Epithelial cell of proximal tubule (primary cell): ENCODE measurements at places on chromosomes 11 and 22.

DNA sequence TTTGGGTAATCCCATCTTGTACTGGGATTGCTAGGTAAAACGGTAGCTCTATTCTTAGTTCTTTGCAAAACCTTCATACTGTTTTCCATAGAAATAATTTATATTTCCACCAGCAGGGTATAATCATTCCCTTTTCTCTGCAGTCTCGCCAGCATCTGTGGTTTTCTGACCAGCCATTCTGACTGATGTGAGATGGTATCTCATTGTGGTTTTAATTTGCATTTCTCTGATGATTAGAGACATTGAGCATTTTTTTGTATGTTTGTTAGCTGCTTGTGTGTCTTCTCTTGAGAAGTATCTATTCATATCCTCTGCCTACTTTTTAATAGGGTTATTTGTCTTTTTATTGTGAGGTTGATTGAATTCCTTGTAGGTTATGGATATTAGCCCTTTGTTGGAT is 220.9 kb downstream of the PGR start:
- no peak for DNase-seq

DNA sequence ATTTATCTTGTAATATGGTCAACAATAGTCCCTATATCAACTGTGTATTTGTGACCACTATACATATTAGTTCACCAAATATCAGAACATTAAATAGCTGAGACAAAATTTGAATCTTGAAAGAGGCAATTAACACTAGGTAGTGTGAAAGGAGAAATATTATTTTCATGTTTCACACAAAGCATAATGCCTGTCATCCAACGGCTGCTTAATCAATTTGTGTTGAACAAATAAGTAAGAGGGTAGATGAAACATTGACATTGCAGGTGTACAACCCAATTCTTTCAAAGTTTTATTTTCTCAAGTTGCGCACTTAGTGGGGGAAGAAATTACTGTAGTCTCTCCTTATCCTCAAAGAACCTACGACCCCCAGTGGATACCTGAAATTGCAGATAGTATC is 3.4 kb upstream of the OR8I2 start:
- DNase-seq: no peak

- no peak for DNase-seq
Observed at GRCh38 chr11:72373163-72373562, 61.2 kb downstream of the CLPB start.

GRCh38 chr11:44899959-44900358 is 50.7 kb downstream of the TP53I11 start:
- DNase-seq: no peak

DNA sequence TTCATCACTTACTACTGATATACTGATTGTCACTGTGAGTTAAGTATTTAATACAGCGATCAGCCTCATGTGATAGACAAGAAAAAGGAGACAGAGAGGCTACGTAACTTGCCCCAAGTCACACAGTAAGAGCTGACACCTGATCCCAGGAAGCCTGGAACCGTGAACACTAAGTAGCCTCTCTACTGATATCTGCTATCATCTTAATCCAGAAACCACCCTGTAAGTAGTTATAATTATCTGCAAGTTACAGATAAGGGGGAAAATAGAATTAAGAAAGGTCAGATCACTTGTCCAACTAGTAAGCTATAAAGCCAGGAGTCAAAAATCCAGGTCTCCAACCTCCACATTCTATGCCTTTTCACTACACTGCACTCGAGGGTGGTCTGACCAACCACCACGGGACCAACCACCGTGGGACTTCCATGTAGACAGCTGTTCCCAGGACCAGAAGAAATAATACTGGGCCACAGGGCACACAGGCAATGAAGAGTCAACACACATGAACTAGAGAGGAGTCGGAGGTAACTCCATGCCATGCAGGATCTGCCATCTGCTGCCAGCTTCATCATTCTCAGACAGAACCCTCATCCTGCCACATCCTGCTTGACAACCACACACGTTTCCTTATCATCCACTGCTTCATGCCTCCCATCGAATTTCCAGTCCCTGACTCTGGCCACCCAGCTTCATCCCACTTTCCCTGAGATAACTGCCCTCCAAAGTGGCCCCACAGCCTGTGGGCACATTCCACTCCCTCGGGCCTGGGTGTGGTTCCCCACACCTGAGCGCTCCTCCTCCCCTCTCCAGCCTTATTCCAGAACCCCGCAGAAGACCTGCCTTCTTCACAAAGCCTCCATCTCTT is 58.6 kb downstream of the MICAL3 start:
- no peak for DNase-seq
